ENCODE measurements at places on chromosomes 1 and 21.

GRCh38 chr1:201019321-201019977, 4.1 kb downstream of the KIF21B start:
- peak; percentile 77 for DNase-seq

DNA sequence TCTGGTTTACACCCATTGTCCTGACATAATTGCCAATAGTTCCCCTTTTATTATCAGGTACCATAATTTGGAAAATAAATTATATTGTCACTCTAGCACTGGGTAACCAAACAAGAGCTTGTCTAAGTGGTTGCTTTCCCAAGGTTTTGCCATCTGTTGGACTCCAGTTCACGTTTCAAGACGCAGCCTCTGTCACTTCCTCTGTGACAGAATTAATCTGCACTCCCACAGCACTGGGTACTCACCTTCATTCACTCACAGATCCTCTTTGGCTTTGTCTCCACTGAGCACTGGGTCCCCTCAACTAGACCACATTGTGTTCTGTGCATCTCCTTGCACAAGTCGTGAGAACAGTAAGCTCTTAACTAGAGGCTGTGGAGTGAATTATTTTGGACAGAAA, 123.6 kb upstream of the JUN start:
- DNase-seq: no peak

DNA sequence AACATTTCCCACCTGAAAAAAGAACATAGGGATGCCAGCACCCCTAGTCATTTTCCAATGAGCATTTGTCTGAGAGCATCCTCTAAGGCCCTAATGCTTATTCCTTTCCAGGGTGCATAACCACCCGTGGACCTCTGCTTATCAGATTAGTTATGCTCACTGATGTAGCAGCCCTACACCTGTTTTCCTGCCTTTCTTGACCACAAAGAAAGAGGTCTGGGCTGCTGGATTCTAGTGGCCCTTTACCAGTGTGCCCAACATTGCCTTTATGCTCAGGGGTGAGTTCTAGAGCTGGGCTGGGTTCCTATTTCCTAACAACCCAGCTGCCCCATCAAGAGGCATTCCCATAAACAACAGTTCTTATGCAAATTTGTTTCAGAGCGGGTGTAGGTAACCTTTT, 20.3 kb upstream of the PM20D1 start:
- DNase-seq: no peak

DNA sequence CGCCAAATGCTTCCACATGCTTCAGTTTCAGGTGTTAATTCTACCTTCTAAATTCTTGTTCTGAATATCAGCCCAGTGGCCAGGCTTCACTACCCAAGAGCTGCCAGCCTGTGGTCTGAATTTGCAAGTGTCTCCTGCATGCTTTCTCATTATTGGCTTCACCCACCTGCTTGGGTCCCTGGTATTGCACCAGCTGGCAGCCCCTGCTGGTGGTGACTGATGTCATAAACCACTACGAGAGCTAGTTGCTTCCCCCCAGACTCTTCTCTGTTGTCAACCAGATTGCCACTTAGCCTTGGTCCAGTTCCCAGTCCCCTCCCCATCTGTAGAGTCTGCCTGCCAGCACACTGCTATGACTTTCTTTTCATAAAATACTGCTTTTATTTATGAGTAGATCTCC, 197.7 kb upstream of the DUSP10 start:
- DNase-seq: no peak

- no peak for DNase-seq
Observed at GRCh38 chr1:221161571-221162041, 282.4 kb downstream of the HLX start.

DNA sequence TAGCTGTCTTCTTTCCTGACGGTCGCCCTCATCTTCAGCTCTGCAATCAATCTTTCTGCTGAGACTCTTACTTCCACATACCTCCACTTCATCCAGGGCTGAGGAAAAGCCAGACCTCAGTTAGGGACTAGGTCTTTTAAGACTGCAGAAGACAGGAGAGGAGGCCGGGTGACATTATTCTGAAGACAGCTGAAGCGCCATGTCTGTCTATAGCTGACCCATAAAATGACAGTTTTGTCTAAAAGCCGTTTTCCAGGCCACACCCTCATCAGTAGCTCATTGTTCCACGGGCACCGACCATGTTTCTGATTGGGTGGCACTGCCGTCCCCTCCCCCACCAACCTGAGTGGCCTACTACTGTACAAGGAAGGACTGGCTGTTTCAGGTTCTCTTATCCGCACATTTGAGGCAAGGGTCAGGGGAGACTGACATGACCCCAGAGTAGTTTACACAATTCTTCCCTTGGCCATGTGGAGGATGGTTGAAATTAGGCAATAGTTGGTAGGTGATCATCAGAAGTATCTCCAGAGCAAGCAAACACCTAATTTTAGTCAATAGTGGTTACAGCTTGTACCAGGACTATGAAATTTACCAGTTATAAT, at the start of gene ADCY10:
Gene ADCY10, minus strand, starts transcription at position 240 of the 602 bp plus-strand sequence. CDS start 8,994 bp downstream, outside the sequence.
- DNase-seq: no peak

DNA sequence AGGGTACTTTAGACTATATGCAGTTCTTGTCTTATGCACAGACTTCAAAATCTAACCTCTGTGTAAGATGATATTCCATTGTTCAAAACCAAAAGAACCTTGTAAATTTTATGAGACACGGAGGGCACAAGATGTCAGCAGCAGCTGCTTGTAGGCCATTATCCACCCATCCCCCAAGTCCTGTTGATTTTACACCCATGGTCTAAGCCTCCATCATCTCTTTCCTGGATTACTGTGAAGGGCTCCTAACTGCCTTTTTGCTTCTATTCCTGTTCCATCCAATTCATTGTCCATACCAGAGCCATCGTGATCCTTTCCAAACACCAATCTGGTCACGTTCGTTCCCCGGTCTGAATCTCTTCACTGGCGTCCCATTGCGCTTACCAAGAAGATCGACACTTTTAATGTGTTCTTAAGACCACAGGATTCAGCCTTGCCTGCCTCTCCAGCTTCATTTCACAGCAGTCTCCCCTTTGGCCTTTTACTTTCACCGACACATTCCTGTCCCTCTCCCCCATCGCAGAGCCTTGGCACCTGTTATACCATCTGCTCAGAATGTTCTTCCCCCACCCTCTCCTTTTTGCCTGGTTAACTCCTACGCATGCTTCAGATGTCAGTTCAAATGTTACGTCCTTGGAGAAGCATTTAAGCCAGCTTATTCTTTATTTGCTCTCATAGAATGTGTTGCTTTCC, 107.3 kb upstream of the POU3F1 start:
- no peak for DNase-seq

GRCh38 chr1:180566026-180566425, 7.3 kb downstream of the OVAAL start:
- DNase-seq: no peak

- no peak for DNase-seq
Observed at GRCh38 chr1:53546409-53547155, 87.4 kb downstream of the DMRTB1 start.

DNA sequence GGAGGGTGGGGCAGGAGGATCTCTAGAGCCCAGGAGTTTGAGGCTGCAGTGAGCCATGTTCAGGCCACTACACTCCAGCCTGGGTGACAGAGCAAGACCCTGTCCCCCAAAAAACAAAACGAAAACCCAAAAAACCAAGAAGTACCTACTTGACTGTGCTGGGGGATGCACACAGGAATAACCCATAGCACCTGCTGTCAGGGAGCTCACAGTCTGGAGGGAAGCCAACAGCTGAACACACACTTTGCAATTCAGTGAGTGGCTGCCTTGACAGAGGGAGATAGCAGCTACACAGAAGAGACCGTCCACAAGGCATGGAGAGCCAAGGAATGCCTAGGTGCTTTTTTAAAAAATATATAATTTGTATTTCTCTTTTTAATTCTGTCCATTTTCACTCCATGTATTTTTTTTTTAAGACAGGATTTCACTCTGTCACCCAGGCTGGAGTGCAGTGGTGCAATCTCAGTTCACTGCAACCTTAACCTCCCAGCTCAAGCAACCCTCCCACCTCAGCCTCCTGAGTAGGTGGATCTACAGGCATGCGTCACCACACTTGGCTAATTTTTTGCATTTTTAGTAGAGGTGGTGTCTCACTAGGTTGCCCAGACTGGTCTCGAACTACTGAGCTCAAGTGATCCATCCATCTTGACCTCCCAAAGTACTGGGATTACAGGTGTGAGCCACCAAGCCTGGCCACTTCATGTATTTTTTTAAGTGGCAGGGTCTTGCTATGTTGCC, 68.7 kb downstream of the NID1 start:
- DNase-seq: no peak

DNA sequence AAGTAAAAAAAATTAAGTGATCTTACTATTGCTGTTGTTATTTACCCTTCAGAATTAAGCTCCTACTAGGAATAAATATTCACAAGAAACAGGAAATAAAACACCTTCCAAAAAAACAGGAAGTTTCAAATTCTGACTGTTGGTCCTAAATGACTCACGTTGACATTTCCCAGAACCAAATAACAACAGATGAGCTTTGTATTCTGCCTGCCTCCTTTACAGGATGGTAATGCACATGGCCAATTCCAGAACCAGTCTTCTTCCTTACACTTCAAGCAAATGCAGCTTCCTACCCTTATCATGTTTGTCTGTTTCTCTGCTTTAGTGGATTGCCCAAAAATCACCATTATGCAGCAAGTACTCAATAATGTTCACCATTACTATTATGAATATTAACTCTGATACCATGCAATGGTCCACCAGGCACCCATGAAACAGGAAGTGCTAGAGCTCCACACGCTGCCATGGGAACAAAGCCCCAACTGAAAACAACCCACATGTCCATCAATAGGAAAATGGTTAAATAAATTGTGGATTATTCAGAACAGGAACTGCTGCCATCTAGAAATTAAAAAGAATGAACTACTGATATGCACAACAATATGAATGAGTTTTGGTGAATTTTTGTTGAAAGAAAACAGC, 8.9 kb downstream of the CASP9 start:
- no peak for DNase-seq

DNA sequence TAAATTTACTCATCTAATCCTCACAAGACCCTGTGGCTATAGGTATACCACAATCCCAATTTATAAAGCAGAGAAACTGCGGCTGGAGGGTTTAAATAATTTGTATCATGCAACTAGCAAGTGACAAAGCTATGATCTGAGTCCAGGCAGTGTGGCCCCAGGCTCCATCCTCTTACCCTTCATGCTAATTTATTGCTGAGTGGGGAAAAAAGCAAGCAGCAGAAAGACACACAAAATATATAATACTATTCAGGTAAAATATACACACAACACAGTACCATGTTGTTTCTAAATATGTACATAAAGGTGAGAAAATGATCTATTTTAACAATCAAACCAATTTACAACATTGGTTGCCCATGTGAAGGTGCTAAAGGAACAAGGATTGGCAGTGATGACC, 17.3 kb upstream of the LORICRIN start:
- no peak for DNase-seq

DNA sequence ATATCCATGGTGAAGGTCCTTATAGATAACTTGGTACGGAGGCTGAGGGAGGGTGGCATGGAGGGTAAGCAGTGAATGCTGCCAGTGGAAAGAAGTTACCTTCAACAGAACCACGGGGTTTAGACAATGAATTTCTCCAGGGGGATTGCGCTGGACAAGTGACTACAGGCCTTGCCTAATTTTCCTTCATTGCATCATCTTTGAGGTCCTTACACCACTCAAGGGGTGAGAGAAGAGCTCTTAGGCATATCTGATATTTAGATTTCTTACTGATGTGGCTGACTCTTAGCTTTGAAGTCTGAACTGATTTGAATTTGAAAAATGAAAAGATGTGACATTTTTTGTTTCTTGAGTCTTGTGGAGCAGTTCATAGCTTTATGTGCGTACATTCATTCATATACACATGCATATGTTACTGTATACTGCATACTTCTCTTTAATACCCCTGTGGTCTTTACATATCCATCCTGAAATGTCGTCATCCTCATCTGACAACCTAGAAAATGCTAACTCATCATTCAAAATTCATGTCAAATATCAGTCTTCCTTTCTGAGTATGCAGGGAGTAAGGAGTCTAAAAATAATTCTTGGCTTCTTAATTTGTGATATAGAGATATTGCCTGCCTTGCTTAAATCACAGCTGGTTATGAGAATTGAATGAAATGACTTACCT, 63.6 kb downstream of the DNM3 start:
- DNase-seq: no peak

GRCh38 chr1:59265622-59266021, 31.3 kb upstream of the FGGY start:
- DNase-seq: no peak

- no peak for DNase-seq
Observed at GRCh38 chr1:110523011-110523410, 4.0 kb upstream of the KCNA10 start.

Measured in naive thymus-derived CD8-positive, alpha-beta T cell (primary cell).